ENCODE measurements at places on chromosomes 7 and 10.

DNA sequence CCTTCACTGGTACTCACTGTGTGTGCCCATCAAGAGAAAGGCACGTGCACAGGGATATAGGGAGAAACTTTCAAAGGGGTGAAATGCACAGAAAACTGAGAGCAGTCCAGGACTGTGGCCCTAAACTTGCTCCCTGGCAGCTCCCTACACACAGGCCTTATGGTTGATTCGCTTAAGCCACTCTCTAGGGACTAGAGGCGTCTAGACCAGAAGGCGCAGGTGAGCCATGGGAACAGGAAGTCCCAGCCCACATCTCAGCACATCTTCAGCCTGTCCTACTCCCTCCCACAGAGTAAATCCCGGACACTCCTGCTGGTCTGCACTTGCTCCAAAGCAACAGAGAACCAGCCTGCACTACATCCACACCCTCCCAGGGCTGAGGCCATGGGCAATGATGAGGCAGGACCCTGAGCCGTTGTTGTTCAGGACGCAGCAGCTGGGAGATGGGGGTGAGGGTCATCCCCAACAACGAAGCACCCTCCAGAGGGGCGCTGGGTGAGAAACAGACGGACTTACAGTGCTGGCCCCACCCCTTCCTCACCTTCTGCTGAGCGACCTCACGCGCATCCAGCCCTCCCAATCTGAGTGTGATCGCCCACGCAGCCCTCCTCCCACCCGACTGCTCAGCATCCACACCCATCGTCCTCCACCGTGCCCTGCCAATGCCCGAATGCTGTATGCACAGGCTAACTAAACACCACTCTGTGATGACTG, 109.3 kb downstream of the TNS3 start:
- DNase-seq = no peak

GRCh38 chr7:26360650-26361049, 69.0 kb downstream of the SNX10 start:
- no peak for DNase-seq

DNA sequence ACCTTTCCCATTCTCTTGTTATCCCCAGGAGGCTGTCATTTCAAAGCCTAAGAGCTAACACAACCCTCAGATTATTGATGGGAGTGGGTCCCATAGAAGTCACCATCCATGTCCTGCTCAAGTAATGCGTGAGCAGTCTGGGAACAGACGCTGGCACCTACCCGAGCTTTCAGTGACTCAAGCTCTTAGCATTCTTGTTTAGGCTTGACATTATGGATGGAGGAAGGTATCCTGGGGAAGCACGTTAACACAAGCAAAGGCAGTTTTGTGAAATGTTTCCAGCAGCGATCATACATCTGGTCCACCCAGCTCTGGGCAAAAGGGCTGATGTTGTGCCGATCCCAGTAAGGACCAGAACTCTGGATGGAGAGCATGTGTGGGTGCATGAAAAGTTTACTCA, 30.0 kb upstream of the AUTS2 start:
- no peak for DNase-seq

GRCh38 chr10:4283846-4284610, 499.0 kb upstream of the KLF6 start:
- no peak for DNase-seq

DNA sequence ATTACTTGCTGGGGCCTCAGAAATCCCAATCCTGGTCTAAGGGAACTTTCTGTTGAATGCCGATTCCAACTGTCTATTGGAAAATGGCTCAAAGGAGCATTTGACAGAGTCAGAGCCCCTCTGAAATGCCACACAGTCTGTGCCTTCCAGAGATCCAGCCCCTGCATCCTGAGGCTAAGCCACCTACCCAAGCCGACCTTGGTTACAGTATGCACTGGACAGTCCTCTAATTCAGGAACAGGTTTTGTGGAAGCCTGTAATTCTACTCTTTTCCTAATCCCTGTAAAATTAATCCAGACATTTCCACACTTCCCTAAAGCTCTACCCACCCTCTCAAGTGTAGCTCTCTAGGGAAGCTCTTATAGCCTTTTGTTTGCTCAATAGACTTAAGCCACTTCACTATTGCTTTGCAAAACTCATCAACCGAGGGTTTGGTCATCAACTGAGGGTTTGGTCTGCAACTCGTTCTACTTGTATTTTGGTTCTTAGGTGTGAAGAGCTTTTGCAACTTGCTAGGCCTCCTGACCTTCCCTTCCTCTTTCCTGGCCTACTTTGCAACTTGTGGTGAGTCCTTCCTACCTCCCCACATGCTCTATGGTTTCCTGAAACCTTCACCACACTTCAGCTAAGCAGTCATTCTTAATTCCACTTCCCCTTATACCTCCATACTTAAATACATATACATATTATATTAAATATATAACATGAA, 364.8 kb downstream of the SFMBT2 start:
- no peak for DNase-seq
